ENCODE measurements at places on chromosomes 2 and 18.

DNA sequence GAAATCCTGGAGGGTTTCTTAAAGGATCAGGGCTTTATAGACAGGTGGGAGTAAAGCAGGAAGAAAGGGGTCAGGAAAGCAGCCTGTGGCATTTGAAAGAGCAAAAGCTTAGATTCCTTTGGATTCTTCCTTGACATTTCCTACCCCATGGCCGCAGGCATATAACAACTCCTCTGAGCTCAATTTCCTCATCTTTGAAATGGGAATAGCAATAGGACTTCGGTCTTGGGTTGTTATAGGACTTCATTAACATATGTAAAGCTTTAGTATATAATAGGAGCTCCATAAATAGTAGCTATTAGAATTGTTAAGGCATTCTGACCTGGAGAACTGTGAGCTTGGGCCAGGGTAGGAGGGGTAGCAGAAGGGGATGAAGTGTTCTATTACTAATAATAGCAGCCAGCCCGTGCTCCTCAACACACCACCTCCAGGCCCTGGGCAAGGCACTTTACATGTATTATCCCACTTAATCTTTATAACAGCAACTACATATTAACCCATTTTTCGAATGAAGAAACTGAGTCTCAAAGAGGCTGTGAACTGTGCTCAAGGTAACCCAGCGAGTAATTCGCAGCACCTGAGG, 10.6 kb downstream of the ZFP36L2 start:
- DNase-seq, result no peak

GRCh38 chr2:196606516-196606915, 33.0 kb upstream of the CCDC150 start:
- DNase-seq, result no peak

DNA sequence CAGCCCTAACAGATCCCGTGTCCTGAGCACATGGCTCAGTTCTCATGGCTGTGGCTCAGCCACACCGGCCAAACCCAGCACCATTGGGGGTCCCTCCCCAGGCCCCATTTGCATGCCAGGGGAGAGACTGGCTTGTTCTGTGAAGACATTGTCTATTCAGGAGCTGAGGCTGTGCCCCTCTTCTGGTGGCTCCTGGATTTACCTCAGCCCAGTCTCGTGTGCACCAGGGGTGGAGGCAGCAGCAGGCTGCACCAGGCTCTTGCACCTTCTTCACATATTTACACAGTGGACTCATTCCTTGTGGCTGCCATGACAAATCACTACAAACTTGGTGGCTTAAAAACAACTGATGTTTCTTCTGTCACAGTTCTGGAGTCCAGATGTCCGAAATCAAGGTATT, 92.4 kb upstream of the ITGA6 start:
- DNase-seq, result no peak

- no peak for DNase-seq
Observed at GRCh38 chr2:94759211-94759610, 112.0 kb upstream of the TEKT4 start.

GRCh38 chr18:79438898-79439627, 43.3 kb downstream of the NFATC1 start:
- DNase-seq, result no peak

Data from suprapubic skin (tissue), 4 donors.